Activated CD8-positive, alpha-beta memory T cell treated with anti-CD3 and anti-CD28 coated beads, Interleukin-2, amount 10 ng/mL, durations not matched to agents 7 days and 5 days (primary cell): ENCODE measurements at places on chromosomes 4 and X. TPM values are rescaled to one million over a fixed set of nuclear protein-coding genes. Genes with fewer than 3 reads are reported as not detected.

The ADAMTS3 gene
- not detected for total RNA-seq

The NEUROG2 gene
- 0.12 TPM for total RNA-seq

The FGD1 gene
- total RNA-seq = not detected

GRCh38 chr4:34039766-34040165 lies 2204.5 kb downstream of the ARAP2 start:
- no peak overlapping the region for H3K4me3 ChIP-seq
- no peaks in the 10 kb centered on the region for H3K36me3 ChIP-seq
- H3K27me3 ChIP-seq = no peaks in the 10 kb centered on the region
- H3K27ac ChIP-seq = no peak overlapping the region
- no peaks in the 10 kb centered on the region for H3K4me1 ChIP-seq

- H3K27ac ChIP-seq = no peak overlapping the region
- no peak overlapping the region for H3K4me3 ChIP-seq
- no peak for DNase-seq
Measured at GRCh38 chrX:10177601-10178000, 20.8 kb downstream of the CLCN4 start.

DNA sequence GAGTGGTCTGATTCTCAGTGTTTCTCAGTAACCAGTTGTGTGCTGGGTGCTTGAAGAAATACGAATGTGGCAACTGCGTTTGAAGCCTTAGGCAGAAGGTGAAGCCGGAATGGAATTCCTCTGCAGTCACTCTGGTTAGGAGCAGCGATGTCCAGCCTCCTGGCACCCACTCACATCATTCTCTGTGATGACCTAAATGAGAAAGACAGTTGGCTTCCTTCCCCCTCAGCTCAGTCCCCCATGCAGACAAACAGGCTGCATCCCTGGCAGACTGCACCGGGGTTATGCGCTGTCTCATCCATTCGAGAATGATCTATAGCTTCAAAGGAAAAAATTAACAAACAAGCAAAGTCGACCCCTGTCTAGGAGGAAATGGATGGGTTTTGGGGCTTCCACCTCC lies 170.1 kb upstream of the SCML1 start:
- DNase-seq = no peak
- no peak overlapping the region for H3K27ac ChIP-seq

DNA sequence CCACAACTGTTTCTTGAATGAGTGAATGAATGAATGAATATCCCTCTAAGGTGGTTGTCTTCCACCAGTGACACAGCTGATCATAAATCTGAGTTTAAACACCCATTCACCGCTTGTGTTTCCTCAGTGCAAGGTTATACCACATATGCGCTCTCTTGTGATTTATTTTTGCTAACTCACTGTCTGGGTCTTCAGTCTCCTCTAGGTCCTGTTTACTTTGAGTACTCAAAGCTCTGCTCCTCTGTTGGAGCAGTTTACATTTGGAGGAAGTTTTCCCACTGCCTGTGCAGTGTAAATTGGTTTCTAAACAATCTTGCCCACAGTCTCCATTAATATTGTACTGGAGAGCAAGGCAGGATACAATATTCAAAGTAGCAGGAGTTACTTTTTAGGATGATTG lies 212.6 kb upstream of the JADE1 start:
- H3K4me1 ChIP-seq = no peaks in the 10 kb centered on the region
- H3K36me3 ChIP-seq = no peaks in the 10 kb centered on the region
- DNase-seq = no peak
- no peak overlapping the region for H3K27ac ChIP-seq
- H3K4me3 ChIP-seq = no peak overlapping the region

GRCh38 chr4:60757986-60758680 lies 442.0 kb upstream of the ADGRL3 start:
- no peaks in the 10 kb centered on the region for H3K4me1 ChIP-seq
- no peak for DNase-seq
- no peaks in the 10 kb centered on the region for H3K36me3 ChIP-seq
- no peak overlapping the region for H3K4me3 ChIP-seq
- no peaks in the 10 kb centered on the region for H3K27me3 ChIP-seq
